NK-92 treated with Interleukin-12 subunit alpha and Interleukin-12 subunit beta, amount 100 ng/mL, for 24 hours (cell line): ENCODE measurements at places on chromosomes 13 and 19.
A peak's percentile ranks its signal among the peaks of the same experiment; 100 is the strongest.

GRCh38 chr13:98847780-98848179, 95.3 kb upstream of the SLC15A1 start:
- no peak for DNase-seq

GRCh38 chr13:24927810-24928404, 163.9 kb downstream of the RNF17 start:
- DNase-seq = no peak

- no peak for DNase-seq
Observed at GRCh38 chr13:95636853-95637252, 7.7 kb downstream of the DZIP1 start.

DNA sequence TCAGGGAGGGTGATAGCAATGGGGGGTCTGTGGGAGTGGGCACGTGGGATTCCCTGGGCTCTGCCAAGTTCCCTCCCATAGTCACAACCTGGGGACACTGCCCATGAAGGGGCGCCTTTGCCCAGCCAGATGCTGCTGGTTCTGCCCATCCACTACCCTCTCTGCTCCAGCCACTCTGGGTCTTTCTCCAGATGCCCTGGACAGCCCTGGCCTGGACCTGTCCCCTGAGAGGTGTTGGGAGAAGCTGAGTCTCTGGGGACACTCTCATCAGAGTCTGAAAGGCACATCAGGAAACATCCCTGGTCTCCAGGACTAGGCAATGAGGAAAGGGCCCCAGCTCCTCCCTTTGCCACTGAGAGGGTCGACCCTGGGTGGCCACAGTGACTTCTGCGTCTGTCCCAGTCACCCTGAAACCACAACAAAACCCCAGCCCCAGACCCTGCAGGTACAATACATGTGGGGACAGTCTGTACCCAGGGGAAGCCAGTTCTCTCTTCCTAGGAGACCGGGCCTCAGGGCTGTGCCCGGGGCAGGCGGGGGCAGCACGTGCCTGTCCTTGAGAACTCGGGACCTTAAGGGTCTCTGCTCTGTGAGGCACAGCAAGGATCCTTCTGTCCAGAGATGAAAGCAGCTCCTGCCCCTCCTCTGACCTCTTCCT, 9.3 kb upstream of the CEACAM7 start:
- DNase-seq = no peak

DNA sequence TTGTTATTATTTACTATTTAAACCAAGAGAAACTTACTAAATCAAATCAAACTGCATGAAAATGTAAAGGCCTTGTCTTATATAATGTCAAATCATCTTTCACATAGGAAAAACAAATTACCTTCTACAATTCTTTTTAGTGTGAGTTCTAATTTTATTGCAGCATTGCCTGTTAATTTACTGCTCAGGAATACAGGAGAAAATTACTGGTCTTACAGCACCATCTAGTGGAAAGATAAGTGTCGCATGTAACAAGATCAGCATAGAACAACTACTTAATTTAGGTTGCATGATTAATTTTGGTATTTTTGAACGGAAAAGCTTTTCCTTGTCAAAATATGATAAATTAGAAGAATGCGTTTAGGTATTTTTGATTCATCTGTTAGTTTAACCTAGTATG, 502.7 kb downstream of the UQCRFS1 start:
- DNase-seq = no peak

DNA sequence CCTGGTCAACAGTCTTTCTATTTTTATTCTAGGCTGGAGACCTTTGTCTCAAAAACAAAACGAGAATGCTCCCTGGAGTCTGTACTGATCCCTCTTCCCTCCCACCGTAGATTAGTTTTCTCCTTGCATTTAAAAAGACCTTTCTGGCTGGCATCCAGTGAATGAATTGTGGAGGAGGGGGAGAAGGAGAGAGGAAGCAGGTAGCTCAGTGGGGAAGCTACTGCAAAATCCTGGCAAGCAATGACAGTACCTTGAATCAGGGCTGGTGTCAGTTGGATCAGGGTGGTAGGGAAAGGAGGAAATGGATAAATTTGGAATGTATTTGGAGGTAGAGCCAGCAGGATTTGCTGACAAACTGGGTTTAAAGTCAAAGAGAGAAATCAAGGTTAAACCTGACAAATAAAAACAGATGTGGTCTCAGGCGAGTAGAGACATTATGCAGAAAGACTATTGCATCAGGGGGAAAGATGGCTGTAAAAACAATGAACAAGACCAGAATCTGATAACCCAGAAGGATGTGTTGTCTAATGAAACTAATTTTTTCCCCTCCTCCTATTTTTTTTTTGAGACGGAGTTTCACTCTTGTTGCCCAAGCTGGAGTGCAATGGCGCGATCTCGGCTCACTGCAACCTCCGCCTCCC, 3.5 kb upstream of the CYP2S1 start:
- no peak for DNase-seq

DNA sequence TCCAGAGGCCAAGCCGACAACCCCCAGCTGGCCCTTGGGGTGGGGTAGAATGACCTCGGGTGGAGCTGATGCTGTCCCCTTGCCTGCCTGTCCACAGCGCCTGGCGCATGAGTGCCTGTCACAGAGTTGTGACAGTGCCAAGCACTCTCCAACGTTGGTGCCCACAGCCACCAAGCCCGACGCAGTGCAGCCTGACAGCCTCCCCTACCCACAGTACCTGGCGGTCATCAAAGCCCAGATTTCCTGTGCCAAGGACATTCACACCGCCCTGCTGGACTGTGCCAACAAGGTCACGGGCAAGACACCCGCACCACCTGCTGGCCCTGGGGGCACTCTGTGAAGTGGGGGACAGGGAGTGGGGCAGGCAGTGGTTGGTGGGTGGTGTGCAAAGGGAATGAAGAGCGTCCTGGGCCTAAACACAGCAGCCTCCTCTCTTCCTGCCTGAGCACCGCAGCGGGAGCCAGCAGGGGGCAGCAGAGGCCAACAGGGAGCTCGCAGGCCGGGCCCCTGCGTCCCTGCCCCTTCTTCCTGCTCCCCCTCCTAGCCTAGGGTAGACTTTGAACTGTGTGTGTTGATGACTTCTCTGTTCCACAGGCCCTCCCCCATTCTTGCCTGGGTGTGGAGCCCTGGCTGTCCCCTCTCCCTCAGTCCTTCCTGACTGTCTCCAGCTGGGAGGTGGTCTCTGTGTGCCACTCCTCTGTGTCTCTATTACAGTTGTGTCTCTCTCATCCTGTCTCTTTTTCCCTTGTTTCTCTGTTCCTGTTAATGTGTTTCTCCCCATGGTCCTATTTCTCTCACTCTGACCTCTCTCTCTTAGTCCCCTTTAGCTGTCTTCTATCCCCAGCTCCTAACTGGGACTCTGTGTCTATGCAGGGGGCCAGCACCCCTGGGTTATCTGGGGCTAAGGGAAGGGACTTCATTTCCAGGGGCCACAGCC, 6.5 kb downstream of the MED29 start:
- peak; percentile 89 for DNase-seq

DNA sequence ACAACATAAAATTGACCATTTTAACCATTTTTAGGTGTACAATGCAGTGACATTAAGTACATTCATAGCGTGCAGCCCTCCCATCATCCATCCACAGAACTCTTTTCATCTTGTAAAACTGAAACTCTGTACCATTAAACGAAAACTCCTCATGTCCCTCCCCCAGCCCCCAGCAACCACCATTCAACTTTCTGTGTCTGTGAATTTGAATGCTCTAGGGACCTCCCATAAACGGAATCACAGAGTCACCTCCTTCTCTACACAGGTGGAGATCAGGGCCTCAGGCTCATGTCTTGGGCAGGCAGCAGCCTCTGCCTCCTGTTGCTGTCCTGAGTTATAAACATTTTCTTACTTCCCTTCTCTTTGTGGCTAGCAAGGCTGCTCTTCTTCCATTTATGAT, 7.3 kb upstream of the CCNE1 start:
- DNase-seq = no peak

DNA sequence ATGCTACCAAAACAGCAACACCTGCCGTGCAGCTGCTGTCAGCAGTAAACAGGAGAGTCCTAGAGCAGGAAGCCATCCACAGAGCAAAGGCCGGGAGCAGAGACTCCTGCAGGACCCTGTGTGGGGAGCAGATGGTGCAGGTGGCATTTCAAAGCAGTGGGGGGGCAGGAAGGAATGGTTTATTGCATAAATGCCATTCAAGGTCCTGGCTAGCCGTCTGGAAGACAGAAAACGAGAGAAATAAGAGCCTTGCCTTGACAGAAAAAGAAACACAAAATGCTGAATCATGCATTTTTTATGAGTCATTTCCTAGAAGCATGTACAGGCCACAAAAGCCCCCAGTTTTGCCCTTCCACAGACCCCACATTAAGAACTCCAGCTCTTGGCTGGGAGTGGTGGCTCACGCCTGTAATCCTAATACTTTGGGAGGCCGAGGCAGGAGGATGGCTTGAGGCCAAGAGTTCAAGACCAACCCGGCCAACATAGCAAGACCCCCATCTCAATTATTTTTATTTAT, 5.4 kb downstream of the RSPH6A start:
- peak; percentile 24 for DNase-seq

DNA sequence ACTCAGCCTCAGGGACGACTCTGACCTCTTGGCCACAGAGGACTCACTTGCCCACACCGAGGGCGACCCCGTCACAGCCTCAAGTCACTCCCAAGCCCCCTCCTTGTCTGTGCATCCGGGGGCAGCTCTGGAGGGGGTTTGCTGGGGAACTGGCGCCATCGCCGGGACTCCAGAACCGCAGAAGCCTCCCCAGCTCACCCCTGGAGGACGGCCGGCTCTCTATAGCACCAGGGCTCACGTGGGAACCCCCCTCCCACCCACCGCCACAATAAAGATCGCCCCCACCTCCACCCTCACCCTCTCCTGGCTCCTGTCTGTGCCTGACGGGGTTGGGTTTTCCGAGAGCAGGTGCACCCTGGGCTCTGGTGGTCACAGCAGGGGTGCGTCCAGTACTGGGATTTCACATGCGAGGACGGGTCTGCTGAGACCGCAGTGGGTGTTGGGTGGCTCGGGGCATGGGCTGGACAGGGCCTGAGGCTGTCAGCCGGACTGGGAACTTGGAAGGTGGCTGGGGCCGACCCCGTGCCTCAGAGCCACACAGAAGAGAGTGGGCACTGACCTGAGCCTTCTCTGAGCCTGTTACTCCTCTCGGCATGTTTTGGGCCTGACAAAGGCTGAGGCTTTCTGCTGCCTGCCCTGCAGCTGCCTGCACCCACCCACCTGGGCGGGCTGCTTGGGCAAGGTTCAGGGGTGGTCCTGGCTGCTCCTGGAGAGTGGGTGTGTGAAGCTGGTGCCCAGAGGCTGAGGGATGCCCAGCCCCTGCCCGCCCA, 6.3 kb upstream of the HCN2 start:
- DNase-seq = no peak

DNA sequence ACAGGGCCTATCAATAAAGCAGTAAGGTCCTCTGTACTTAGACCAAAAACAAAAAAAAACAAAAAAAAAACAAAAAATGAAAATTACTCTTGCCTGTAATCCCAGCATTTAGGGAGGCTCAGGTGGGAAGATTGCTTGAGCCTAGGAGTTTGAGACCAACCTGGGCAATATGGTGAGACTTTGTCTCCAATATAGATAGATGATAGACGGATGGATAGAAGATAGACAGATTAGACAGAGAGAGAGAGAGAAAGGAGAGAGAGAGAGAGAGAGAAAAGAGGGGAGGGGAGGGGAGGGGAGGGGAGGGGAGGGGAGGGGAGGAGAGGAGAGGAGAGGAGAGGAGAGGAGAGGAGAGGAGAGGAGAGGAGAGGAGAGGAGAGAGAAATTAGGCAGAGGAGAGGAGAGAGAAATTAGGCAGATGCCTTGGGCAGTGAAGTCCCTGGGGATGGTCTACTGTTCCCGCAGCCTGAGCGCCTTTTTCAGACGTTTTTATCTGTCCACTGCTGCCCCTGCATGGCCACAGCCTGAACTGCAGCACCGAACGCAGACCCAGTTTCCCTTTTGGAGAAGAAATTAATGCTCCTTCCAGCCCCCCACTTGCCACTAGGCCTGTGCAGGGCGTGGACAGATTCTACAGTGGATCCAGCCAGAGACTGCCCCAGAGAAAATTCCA, 9.8 kb upstream of the ZNF627 start:
- peak; percentile 47 for DNase-seq

DNA sequence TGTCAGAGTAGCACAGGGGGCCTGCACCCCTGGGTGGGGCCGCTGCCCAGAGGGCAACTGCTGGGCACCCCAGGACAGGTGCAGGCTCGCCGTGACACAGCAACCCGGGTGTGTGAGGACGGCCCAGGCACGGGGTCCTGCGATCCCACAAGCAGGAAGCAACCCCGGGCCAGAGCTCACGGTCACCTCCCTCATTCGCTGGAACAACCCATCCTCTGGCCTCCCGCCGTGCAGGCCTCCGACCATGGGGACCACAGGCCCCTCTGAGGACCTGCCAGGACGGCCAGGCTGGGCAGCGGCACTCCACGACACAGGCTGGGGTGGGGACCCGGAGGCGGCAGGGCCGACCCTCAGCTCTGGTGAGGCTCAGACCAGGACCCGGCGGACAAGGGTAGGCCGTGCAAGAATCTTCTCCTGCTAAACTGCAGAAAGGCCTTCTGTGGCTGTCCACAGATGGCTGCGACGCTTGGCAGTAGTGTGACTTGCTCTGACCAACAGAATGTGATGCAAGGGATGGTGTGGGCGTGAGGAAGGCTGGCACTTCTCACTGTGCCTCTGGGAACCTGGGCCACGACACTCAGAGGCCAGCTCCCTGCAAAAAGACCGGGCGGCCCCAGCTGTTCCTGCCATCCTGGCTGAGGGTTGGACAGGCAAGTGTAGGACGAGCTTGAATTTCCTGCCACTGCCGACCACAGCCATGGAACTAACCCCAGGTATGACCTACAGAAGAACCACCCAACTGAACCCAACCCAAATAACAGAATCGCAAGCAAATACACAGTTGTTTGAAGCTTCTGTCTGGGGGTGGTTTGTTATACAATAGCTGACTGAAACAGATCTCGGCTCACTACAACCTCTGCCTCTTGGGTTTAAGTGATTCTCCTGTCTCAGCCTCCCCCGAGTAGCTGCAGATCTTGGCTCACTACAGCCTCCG, 26.5 kb downstream of the PIP5K1C start:
- no peak for DNase-seq

DNA sequence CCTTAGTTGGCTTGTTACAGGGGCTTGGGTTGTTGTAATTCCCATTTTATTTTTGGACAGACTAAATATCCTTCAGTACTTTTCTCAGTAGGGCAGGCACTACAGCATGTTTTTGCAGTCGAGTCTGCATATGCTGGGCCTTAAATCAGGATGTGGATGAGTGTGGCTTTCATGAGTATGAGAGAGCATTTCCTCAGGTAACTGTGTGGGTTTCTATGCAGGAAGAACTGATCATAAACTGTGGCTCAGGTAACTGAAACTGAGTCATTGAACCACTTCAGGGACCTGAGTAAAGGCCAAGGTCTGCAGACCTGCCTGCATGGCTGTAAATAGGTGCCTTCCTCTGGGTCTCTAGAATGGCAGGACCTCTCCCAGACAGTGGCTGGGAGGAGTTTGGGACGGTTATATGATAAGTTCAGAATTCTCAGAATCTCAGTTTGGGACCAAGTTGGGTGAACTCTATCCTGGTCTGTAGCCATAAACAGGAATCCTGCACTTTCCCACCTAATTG, 112.1 kb downstream of the ZNF737 start:
- DNase-seq = no peak

- DNase-seq = no peak
Observed at GRCh38 chr19:19677579-19677978, 8.9 kb downstream of the ZNF101 start.
